ENCODE measurements at places on chromosomes 5 and 9.

DNA sequence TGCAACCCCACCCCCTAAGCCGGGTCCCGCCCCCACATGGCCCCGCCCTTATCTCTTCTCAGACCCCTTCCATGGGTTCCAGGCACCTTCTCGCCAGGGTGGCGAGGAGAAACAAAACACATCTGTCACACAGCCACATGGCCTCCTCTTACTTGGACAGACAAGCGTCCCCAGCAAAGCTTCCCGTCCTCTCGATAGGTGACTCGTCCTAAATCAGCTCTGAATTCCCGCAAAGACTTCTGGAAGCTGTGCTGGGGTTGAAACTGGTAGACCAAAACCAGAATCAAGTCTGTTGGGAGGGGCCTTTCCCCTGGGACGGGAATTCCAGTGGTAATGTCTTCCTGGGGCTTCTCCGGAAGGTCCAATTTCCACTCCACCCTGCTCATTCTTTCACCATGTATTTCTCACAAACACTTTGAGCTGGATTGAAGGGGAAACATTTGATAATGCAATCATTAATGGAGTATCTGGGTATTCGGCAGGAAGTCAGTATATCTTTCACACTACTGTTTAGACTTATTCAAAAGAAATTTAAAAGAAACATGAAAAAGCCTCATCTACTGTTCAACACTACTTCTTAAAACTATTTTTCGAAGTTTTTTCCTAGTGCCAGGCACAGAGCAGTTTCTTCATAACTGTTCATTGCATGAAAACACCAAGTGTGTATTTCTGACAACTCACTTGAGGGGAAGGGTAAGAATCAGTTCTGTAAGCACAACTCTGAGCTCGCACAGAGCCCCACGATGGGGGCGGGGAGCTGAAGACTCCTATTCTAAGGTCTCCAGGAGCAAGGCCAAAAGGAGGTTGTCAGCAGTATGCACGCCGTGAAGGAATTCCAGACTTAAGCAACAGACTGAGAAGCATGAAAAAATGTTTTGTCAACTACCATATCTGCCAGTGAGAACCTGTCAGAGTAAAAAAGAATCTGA lies 644 bp upstream of the CTNNAL1 start:
- peak; percentile 11 for DNase-seq

DNA sequence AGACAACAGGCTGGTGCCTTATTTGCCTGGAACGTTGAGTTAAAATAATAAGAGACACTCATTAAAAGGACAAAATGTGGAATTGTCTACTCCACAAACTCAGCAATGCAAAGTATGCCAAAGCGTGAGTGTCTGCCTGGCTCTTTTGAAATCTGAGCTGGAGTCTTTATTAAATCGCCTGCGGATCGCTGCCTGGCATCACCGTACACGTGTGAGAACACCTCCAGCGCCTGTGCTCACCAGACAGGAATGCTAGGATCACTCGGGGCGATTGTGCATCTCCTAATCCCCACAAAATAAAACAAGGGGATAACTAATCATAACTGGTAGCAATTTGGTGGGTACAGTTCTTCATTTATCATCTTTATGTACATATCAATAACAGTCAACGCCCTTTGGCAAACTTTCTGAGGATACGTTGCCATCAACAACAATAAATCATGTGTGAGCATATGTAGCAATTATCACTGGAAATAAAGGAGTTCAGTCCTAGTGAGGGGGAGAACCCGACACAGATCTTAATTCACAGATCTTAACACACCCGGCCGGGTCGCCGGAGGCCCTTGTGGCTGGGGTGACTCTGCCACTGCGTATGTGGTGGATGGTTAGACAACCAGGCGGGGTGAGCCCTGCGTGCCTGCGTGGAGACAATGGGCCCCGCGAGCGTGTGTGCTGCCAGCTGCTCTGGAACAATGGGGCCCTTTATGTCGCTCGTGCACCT lies 284.9 kb upstream of the IRX1 start:
- no peak for DNase-seq

- DNase-seq: no peak
Observed at GRCh38 chr9:119839888-119840287, 470.7 kb upstream of the BRINP1 start.

- DNase-seq: no peak
Observed at GRCh38 chr5:163473635-163474243, 13.3 kb downstream of the HMMR start.

DNA sequence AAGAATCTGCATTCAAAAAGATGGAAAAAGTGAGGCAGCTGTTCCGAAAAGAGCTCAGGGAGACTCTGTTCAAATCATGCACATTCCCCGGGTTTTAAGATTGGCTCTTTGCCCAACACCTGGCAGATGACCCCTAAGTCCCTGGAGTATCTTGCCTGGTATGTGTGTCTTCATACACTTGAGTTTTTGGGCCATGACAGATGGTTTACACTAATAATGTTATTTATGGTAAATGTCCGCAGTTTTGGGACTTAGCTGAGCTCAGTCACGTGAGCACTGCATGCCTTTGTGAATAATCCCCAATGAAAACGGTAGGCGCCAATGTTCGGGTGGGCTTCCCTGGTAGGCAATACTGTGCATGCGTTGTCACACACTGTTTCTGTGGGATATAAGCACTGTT lies 316.1 kb downstream of the PRDM9 start:
- no peak for DNase-seq

- no peak for DNase-seq
Observed at GRCh38 chr9:109519366-109519765, 21.3 kb upstream of the PTPN3 start.

DNA sequence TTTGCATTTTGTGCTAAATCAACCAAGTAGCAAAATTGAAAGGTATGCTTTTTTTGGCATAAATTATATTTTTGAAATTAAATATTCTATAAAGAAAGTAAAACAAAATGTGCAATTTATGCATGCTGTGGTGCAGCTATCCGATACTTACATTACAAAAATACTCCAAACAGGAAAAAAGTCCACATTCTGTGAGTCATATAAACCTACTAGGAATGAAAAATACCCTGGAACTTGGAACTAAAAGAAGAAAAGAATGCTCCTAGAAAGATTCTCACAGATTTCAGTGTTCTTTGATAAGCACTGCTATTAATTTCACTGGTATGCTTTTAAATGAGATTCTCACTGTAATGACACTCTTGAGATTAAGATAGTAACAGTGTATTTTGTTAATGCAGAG lies 92.6 kb downstream of the OSMR start:
- DNase-seq: no peak

DNA sequence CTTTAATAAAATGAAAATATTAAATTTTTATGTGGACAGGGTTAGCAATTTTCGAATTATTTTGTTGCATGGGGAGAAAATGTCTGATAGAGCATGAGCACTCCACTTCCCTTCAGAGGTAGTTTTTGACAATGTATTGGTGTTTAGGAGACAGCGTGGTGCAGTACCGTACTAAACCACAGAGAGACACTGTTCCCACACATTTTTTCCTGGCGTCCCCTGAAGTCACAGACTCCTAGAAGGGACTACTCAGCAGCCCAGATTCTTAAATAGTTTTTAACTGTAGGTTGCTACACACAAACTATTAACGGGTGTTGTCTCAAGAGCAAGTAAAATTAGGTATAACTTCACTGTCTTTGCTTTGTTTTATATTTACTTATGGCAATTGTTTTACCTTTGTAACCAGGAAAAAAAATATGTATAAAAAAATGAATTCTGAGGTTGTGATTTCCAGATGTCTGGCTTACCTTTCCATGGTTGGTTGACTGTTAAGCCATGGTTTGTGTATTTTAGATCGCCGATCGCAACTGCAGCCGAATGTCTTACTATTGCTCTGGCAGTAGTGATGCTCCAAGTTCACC lies 171.2 kb downstream of the DOCK8 start:
- peak; percentile 15 for DNase-seq

DNA sequence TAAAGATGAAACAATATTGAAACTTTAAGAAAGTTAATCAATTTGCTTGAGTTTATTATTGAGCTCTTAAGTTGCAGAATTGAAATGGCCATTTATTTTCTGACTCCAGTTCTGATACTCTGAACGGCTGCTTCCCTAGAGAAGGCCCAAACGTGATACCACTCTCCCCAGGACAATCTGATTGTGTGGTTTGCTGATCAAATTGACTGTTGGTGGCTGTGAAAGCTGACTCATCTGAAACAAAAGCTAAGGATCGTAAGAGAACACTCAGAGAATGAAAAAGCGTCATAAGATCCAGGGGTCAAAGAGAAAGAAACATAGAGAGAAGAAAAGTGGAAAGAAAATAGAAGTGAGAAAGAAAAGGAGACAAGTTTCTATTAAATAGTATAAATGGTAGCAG lies 147.2 kb downstream of the IZUMO3 start:
- DNase-seq: no peak

GRCh38 chr9:100739666-100740065 lies 161.8 kb downstream of the CAVIN4 start:
- DNase-seq: no peak

GRCh38 chr9:78144008-78144381 lies 91.9 kb upstream of the CEP78 start:
- no peak for DNase-seq

GRCh38 chr5:105877592-105877991 lies 1793.1 kb downstream of the EFNA5 start:
- no peak for DNase-seq

DNA sequence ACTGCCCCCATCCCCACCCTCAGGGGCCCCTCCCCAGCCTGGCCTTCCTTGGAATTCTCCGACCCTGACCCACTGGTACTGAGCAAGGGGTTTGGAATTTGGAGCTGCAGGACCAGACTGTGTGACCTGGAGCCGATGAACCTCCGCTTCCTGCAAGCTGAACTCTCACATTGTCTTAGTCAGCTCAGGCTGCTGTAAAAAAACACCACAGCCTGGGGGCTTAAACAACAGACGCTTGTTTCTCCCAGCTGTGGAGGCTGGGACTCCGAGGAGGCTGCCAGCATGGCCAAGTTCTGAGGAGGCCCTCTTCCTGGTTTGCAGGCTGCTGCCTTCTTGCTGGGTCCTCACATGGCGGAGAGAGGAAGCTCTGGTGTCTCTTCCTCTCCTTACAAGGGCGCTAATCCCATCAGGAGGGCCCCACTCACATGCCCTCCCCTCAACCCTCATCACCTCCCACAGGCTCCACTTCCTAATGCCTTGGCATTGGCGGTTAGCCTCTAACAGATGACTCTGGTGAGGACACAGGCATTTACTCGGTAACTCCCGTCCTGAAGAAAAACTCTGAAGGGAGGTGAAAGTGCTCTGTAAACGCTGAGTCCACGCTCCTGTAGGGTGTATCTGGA lies 42.4 kb downstream of the C5orf15 start:
- DNase-seq: no peak

- DNase-seq: no peak
Observed at GRCh38 chr9:113614843-113615648, 151.5 kb downstream of the RGS3 start.

GRCh38 chr9:88716596-88717290 lies 181.8 kb downstream of the NXNL2 start:
- no peak for DNase-seq

- DNase-seq: no peak
Observed at GRCh38 chr9:113652355-113653152, 189.0 kb downstream of the RGS3 start.

- no peak for DNase-seq
Observed at GRCh38 chr9:134128727-134129679, 6.9 kb upstream of the WDR5 start.

Measured in CD4-positive, alpha-beta T cell treated with Interleukin-17A for 4 hours (primary cell).